HT1080 (cell line): ENCODE measurements at places on chromosomes 3 and 15.

GRCh38 chr3:48372862-48373435 lies 930 bp downstream of the FBXW12 start:
- DNase-seq = no peak

- DNase-seq = peak; percentile 66
Measured at GRCh38 chr3:197750858-197751737, 1.4 kb downstream of the FYTTD1 start.

- no peak for DNase-seq
Measured at GRCh38 chr3:8903191-8903590, 60.1 kb downstream of the RAD18 start.

GRCh38 chr15:91973481-91973880 lies 120.0 kb downstream of the SLCO3A1 start:
- DNase-seq = no peak

DNA sequence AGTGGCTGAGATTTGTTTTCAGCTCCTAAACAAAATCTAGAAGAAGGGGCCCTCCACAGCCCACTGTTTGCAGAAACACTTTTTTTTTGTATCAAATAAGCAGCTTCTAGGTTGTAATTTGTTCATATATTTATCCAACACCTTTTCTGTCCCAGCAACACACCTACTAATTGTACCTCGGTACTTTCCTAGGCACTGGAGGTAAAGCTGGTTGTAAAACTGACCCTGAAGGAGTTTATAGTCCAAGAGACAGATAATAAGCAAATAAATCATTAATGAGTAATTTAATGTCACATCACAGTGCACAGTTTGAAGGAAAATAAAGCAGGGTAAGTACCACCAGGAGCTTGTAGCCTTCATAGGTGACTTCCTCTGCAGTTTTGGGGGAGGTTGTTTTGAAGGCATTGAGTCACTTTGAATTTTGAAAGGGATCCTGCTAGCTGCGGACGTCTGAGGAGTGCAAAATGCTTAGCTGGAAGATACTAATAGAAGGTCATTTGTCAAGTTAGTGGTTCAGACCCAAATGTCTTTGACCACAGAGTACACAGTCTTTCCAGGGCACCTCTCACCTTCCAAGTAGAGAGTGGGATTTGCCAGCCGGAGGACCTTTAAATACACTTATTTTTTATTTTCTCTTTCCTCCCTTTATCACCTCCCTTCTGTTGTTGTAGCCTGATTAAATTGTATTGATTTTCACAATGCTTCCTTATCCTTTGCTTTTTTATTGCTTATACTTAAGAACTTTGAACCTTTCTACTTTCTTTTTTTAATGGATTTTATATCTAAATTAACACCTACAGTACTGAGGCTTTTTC lies 53.8 kb downstream of the CMSS1 start:
- no peak for DNase-seq

- DNase-seq = no peak
Measured at GRCh38 chr15:49154799-49155109, 645 bp downstream of the COPS2 start.

DNA sequence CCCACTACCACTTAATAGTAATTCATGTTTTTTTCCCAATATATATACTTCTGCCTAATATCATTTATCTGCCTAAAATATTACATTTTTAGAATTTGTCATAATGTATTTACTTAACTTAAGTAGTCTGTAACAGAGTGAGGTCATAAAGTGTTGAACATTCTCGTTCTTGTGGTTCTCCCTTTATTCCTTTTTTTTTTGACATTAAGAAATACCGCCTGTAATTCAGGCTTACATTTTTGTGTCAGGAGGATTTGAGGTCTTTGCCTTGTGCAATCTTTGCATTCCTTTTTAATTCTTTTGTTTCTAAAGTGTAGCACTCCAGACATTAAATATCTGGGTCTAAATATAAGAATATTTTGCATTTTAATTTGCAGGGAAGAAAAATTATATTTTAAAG lies 315.4 kb downstream of the PTPRG start:
- no peak for DNase-seq

DNA sequence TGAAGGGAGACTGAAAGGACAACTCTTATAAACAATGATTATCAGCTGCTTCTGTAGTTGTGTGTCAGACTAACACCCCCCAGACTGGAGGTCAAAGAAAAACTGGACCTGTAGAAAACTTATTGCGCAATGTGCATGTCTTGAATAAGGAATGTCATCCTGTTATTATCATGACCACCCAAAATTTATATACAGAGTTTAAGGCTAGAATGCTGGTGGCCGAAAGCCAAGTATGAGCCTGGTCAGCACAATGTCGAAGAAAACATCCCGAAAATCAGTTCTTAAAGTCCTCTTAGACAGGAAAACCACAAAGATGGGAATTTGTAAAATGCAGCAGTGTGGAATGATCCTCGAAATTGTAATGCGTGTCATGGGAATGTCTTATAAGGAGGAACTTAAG lies 29.3 kb downstream of the RFTN1 start:
- peak; percentile 90 for DNase-seq

DNA sequence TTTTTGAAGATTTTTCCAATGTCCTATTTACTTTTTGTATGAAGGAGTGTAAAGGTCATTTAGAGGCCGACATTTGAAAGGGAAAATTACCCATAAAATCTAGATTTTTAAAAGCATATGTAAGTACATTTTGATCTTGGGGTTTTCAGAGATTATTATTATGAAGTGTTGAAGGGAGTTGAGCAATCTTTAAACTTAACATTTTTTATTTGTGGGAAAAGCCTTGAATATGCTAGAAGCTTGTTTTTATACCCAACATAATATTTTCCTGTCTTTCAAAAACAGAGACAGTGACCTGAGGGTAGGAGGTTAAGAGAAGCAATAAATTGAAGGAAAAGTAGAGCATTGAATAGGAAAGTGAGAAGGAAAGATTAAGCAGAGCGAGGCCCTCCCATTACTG lies 85.7 kb downstream of the SLMAP start:
- no peak for DNase-seq

DNA sequence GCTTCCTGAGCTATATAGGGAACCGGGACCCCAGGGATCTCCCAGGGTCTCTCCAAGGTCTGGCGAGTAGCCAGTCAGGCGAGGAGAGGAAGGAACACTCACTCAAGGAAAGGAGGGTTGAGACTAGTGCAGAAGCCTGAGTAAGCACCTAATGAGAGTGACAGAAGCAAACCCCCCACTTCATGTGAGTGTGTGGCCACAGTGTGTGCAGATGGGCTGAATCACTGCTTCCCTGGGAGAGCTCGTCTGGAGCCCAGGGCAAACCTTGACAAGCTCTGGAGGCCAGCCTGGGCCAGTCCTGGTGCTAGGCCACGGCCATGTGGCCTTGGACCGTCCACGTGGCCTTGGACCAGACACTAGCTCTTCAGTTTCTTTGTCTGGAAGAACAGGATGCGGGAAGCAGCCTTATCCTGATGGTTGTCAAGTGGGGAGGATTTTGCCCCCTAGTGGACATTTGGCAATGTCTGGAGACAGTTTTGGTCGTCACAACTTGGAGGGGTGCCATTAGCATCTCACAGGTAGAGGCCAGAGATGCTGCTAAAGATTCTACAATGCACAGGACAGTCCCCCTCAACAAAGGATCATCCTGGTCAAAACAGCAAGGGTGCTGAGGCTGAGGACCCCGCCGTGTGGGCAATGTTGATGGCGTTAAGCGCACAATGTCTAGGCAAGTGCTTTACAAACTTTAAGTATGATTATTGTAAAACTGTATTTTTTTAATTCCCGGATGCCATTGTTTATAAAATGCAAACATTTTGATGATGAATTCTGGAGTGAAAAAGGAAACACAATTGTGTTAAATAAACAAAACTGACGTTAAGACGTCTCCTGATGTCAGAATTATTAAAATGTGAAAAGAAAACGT lies 34.8 kb upstream of the CTSH start:
- peak; percentile 63 for DNase-seq
